T1000 (cell line): ENCODE measurements at places on chromosomes 6 and 20.

GRCh38 chr6:168050881-168051586 is 28.0 kb downstream of the FRMD1 start:
- no peak for DNase-seq

- no peak for DNase-seq
These were observed 655 bp upstream of the NDUFAF4 start for GRCh38 chr6:96898241-96898851.

DNA sequence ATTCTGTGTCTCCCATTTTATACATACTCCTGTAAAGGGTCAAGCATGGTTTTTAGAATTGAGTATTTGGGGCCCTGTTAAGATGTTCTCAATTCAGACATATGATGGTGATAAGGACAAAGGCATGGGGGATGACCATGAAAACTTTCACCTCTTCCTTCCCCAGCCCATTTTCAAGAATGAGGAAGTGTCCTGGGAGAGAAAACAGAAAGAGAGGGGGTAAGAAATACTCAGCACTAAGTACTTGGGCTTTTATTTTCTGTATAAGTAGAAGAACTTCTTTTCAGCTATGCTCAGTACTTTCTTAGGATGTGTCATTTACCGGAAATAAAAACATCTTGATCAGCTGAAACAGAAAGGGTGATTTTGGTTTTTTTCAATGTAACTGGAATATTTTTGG is 10.9 kb upstream of the MBOAT1 start:
- no peak for DNase-seq

- DNase-seq, result peak; percentile 7
These were observed 122.4 kb downstream of the MRPL14 start for GRCh38 chr6:44004625-44005506.

- no peak for DNase-seq
These were observed 410.4 kb downstream of the MAFB start for GRCh38 chr20:40278673-40279072.

DNA sequence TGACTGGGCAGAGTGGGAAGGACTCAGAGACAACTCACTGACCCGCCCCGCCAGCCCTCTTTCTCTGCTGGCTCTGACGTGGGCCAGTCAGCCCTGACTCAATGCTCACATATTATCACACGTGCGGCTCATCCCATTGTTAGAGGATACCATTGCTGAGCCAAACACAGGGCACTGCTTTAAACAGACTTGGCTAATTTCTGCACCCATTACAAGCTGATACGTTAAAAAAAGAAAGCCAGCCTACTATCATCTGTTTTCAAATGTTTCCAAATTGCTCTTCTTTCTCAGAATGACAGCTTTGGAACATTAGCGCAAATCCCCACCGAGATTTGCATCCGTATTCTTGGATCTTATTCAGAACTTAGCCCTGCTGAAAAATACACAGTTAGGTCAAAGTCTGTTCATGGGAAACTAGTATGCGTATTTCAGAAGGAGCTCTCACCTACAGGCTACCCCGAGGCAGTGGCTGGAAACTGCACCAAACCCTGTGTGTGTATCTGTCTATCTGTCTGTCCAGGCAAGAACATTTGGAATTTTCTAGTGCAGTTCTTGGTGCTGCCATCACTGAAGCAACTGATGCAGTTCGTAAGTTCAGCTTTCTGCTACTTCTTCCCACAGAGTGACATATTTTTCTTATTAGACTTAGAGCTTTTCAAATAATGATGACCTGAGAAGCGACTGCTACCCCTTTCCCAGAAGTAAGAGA is 32.8 kb downstream of the RAMACL start:
- no peak for DNase-seq

GRCh38 chr6:111683749-111684267 is 78.1 kb upstream of the TRAF3IP2 start:
- no peak for DNase-seq

DNA sequence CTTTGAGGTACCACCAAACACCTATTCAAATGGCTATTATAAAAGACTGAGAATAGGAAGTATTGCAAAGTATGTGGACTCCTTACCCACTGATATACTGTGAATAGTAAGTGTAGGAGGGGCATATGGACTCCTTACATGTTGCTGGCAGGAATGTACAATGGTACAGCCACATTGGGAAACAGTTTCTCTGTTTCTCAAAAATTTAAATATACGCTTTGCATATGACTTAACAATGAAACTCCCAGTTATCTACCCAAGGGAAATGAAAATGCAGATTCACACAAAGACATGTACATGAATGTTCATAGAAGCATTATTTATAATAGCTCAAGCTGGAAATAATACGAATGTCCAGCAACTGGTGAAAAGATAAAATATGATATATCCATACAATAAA is 5.5 kb upstream of the ENPP1 start:
- DNase-seq, result no peak

DNA sequence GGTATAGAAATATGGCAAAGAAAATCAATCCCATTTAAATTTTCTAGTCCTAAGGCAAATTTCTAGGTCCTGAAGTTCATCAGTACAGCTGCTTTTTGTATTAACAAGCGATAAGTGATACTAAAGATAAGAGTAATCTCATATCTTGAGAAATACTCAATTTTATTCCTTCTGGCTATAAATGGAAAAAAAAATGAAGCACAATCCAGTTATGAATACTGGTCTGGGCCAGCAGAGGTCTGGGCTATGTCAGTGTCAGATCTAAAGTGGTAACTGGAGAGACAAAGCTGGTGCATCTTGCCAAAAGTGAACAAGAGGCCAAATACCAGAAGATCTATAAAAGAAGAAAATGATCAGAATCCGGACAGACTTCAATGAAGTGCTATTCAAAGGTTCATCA is 126.4 kb downstream of the FUT9 start:
- DNase-seq, result no peak

DNA sequence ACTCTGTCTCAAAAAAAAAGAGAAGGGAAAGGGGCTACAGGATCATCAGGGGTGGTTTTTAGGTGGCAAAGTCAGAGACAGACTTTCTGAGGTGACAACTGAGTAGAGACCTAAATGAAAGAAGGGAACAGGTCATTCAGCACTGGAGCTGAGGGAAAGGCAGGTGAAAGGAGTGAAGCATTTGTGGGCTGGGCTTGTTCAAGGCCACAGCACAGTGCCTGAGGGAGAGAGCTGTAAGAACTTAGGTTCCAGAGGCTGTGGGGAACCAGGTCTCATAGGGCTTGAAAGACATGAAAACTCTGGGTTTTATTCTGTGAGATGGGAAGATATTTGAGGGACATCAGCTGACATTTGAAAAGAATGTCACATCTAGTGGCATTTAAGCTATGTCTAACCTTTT is 20.8 kb downstream of the KATNA1 start:
- DNase-seq, result no peak

DNA sequence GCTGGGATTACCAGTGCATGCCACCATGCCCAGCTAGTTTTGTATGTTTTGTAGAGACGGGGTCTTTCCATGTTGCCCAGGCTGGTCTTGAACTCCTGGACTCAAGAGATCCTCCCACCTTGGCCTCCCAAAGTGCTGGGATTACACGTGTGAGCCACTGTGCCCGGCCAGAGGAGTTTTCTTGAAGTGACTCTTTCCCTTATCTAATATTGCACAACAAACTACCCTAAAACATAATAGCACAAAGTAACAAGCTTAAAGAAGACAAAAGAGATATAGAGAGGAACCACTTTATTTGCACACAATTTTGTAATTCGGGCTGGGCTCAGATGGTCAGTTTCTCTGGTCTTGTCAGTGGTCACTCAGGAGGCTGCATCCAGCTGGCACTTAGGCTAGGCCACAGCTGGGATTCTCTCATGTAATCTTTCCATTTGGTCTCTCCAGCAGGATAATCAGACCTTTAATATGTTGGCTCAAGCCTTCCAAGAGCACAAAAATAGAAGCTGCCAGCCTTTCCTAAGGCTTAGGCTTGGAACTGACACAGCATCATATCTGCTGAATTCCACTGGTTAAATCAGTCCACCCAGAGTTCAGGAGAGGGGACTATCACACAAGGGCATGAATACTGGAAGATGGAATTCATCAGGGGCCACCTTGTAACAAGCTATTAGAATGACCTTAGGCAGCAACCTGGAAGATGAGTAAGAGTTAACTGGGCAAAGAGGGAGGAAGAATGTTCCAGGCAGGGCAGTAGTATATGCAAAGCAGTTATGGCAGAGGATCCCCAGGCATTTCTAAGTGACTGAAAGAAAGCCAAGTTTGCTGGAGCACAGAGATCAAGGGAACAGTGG is 56.7 kb upstream of the PNRC1 start:
- no peak for DNase-seq

DNA sequence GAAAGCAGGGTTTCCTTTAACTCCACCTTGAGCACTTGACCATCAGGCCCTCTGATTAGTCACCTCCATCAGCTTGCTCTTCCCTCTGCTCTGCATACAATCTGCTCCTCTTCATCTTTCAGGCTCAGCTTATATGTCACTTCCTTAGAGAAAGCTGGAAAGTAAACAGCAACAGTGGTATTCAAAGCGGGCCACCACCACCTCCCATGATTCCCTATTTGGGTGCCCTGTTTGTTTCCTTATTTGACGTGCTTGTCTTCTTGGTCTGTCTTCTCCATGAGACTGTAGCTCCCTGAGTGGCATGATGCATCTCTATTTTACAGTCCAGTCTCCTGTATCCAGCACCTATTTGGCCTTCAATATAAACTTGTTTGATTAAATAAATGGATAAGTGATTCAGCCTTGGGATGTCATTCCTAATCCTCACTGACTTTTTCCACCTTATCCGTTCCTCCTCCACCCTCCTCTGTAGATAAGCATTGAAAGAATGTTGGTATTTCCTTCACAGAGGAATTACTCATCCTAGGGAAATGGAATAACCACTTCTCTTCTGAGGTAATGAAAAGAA is 102.8 kb upstream of the SGK1 start:
- DNase-seq, result peak; percentile 48

DNA sequence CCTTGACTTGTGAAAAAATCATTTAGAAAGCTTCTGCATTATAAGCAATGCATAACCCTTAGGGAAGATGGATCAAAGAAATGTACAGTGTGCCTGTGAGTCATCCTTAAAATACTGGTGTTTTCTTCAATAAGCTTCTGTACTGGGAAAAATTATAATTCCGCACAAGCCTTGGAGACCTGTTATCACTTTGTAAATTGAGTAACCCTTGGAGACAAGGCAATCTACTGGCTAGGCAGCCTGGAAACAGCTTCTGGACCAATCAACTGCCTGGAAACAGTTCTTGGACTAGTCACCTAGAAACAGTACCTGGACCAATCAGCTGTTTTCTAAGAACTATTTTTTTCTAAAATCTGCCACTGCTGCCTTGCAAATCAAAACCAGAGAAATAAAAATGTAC is 25.8 kb upstream of the RNGTT start:
- no peak for DNase-seq

- no peak for DNase-seq
These were observed 298.5 kb downstream of the QKI start for GRCh38 chr6:163712981-163713380.

GRCh38 chr20:21356386-21356785 is 40.9 kb downstream of the NKX2-4 start:
- DNase-seq, result no peak

GRCh38 chr20:46990596-46991104 is 96.0 kb downstream of the EYA2 start:
- no peak for DNase-seq

- no peak for DNase-seq
These were observed 49.0 kb upstream of the ASF1A start for GRCh38 chr6:118844915-118845314.

DNA sequence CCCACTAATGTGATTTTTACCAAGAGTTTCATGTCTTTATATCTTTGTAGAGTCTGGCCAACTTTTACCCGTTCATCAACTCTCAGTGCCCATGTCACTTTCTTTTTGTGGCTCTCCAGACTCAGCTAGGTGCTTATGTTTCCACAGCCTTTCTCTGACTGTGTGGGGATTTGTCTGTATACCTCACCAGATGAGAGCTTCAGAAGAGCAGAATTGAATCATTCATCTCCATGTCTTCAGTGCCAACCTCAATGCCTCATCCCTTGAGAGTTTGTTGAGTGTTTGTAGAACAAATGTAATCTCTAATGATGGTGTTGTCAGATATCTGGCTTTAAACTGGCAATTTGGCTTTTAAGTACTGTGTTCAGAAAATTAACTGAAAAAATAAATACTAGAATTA is 16.8 kb upstream of the CCN2 start:
- DNase-seq, result no peak

DNA sequence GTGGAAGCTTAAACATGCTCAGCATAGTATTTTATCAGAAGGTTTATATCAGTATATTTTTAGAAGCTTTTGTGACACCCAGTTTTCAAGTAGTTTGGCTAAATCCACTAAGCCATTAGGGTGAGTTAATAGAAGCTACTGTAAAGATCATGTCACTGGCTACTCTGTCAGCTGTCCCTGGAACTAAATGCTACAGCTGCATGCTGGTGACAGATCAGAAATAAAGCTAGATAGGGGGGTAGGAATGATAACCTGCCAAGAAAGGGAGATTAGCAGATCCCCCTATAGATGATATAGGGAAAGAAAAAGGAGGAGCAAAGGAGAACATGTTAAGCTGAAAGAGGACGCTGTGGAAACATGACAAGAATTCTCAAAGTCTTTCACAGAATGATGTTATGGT is 363.2 kb downstream of the QKI start:
- DNase-seq, result no peak

DNA sequence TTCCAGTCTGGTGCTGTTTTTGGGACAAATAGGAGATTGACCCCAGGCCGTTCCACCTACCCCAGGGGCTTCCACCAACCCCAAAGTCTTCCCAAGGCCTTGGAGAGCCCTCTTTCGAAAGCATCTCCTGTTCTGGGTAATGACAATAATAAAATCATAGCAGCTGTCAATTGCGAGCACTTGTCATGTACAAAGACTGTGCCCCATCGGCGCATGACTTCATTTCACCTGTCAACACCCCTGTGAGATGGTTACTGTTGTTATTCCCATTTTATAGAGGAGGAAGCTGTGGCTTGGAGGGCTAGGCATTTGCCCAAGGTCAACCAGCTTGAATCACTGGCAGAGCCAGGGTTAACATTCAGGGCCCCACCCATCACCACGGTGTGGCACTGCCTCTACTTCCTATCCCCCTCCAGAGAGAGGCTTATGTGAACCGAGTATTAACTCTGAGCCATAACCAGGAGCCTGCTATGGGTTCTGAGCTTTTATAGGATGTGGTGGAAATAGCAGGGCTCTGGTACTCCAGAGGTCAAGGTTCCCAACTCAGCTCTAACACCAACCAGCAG is 51.2 kb downstream of the HNF4A start:
- no peak for DNase-seq
